ENCODE measurements at places on chromosomes 6 and 20.

GRCh38 chr6:80376411-80376810 is 269.9 kb downstream of the BCKDHB start:
- DNase-seq = no peak

DNA sequence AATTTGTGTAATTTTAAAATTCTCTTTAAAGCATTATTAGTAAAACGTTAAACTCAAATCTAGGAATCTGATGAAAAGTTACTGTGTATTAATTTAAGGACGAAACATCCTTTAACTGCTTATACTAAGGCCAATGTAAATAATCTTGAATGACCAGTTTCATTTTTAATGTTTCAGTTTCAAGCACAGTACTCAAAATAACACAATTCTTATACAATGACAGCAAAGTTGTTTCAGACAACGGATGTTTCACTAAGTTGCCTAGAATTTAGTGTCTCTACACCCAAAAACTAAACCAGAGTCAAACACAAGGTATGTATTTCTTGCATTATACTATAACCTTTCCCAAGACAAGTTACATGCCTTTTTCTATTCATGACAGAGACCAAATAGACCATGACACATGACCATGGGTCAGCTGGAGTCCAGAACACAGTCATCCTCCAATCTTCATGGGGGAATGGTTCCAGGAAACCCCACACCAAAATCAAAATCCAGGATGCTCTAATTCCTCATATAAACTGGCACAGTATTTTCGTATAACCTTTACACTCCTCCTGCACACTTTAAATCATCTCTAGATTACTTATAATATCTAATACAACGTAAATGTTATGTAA is 7.7 kb downstream of the PHIP start:
- DNase-seq = no peak

DNA sequence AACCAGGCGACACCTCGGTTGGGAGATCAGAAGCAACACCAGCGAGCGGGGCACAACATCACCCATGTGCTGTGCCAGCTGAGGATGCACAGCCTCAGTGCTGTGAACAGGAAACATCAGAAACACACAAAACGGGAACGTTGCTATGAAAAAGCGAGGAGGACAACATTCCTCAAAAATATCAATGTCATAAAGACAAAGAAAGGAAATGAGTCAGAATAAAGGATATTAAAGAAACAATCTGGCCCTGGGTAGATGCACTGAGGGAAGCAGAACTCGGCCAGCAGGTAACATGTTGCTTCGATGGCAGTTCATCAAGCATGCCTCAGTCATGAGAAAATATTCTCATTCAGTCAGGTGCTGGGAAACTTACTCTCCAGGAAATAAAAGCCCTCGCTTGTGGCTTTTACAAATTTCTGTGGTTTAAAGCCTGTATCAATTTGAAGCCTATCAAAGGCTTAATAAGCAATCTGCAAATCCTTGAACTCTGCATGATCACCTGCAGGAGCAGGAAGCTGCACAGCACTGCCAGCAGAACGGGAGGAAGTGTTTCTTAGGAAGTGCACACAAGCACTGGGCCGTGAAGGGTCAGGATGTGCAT is 77.5 kb downstream of the GINS1 start:
- peak; percentile 64 for DNase-seq

GRCh38 chr6:34020807-34021553 is 124.9 kb downstream of the GRM4 start:
- no peak for DNase-seq

GRCh38 chr20:39875492-39876110 is 813.4 kb downstream of the MAFB start:
- no peak for DNase-seq

- peak; percentile 10 for DNase-seq
Observed at GRCh38 chr6:137094411-137095008, 49.7 kb upstream of the IL20RA start.

- no peak for DNase-seq
Observed at GRCh38 chr20:5586720-5587119, 163.5 kb upstream of the SHLD1 start.

DNA sequence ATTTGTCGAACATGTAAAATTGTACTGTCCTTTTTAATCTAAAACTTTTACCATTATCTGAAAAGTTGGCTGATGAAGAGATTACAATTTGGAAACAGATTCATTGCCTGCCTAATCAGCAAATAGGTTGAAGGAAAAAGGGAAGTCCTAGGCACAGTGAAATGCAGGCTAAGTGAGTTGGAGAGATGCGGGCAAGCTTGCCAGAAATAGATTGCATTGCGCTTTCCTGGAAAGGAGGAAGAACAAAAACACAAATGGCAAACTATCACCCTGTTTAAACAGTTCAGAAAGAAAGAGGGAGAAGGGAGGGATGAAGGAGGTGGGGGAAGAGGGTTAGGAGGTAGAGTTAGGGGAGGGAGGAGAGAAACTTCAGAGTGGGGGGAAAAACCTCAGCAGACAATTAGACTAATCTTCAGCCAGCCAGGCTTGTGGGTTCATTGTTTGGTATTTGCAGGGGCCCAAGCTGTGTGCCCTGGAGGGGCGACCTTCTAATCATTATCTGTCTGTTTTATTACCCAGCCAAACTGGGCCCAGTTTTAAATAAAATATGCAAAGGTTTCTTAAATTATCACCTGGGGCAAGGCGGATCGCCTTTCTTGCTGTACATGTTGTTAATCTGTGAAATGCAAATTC is 465.2 kb downstream of the TFAP2B start:
- DNase-seq = no peak

- DNase-seq = no peak
Observed at GRCh38 chr20:17666481-17666880, 15.6 kb downstream of the RRBP1 start.

DNA sequence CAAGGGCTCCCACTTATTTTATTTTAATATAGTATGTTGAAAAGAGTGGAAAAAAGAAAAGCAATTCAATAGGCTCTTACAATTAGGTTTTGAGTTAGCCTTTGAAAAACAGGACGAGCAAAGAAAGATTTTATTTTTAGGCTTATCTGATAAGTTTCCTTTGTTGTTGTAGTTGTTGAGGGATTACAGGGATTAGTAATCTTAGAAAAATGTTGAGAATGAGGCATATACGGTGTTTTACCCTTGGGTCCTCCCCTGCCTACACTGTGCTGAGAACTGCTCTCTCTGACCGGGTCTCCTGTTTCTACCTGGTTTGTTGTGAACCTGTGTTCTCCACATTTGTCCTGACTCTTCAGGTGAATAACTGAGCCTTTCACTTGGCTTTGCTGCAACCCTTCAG is 16.7 kb downstream of the TRAPPC3L start:
- DNase-seq = no peak

- DNase-seq = no peak
Observed at GRCh38 chr20:63968928-63969760, 586 bp downstream of the ZNF512B start.

GRCh38 chr6:19934996-19935591 is 97.9 kb downstream of the ID4 start:
- DNase-seq = no peak

DNA sequence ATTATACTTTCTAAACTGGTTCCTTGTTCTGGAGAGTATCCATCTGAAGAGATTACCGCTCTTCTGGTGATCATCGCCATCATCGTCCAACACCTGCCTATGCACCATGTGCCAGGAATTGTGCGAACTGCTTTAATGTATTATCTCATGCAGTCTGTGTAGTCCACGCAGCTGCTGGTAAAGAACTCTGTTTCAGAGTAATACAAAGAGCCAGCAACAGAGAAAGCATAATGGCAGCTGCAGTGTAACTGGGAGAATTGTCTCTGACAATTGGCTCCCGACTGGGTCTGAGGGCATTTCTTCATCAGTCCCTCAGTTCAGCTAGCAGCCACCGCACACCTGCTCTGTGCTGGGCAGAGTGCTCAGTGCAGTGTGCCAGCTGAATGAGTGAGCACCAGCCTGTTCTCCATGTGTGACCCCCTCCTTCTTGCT is 383.4 kb downstream of the GRIK2 start:
- DNase-seq = peak; percentile 26

DNA sequence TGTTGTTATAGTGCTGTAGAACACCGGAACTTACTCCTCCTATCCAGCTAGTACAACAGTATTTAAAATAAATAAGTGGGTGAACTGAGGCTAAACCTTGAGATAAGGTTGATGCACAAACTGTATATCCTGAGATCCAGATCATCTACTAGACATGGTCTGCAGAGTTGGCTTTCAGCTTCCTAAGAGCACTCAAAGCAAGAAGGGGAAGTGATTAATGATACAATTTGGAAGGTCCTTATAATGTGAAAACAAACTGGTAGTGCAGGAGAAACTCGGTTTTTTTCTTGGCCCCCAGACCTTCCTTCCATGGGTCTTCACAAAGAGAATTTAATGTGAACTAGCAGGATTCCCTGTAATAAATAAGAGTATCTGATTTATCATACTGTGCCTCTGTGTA is 27.4 kb upstream of the RREB1 start:
- DNase-seq = no peak

GRCh38 chr20:48608756-48609155 is 219.0 kb downstream of the PREX1 start:
- DNase-seq = no peak

GRCh38 chr6:80535914-80536565 is 429.6 kb downstream of the BCKDHB start:
- no peak for DNase-seq

DNA sequence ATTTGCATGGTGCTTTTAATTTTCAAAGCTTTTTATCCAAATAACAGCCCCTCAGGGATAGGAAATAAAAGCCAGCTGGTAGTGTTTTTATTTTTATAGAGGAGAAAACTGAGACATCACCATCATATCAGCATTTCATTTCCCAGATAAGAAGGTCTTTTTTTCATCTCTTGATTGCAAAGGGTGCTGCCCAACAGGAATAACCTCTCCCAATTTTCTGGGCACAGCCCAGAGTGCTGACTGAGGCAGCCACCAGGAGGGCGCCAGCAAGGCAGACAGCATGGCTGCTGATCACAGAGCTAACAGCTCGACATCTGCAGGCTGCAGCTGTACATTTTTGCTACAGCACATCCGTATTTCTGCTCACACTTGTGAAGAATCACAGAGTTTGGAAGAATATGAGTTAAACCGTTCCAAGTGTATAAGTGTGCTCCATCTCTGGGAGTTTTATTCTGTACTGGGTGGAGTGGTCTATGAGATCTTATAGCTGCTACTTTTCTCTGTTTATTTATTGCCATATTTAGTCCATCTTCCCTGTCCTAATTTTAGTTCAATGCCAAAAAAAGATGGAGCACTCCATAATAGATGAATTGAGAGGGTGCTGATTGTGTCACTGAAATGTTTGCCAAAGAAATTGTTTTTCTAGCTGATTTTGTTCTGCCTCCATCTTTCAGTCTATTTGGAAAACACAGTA is 85.5 kb upstream of the C20orf144 start:
- no peak for DNase-seq

DNA sequence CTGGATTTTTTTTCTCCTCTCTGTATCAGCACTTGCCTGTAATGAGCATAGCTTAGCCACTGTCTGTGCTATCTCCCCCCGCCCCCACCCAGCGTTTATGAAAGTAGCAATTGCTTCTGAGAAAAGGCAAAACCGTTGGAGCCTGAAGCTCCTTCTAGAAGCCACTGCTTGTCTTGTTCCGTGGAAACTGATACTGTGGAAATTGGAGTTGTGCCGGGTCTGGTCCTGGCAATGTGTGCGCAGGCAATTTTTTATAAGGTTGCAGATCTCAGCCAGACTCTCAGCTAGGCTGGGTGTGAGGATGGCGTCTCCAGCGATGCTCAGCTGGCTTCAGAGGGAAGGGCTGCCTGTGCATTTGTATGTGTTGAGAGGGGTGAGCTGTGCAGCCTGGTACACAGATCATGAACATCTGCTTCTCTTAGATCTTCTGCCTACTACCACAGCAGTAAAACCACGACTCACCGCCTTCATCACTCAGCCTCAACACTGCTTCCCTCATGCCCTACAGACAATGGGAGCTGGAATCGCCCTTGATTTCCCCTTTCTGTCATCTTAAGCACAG is 72.4 kb upstream of the GTSF1L start:
- peak; percentile 50 for DNase-seq

GRCh38 chr20:61723529-61724257 is 342.0 kb downstream of the TAF4 start:
- no peak for DNase-seq

- no peak for DNase-seq
Observed at GRCh38 chr20:54589402-54590030, 114.1 kb downstream of the DOK5 start.

- no peak for DNase-seq
Observed at GRCh38 chr6:37280162-37280887, 22.4 kb upstream of the TMEM217 start.

DNA sequence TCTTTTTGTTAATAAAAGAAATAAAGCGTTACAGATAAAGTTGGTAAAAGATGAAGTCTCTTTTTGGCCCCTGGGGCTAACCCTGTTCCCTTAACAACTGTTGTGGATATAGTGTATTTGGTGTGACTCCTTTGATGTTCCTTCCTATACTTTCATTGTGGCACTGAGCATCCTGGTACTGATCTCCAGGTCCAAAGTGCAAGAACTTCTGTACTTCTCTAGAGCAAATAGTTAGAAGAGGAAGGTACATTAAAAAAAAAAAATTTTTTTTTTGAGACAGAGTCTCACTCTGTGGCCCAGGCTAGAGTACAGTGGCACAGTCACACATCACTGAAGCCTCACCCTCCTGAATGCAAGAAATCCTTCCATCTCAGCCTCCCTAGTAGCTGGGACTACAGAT is 6.2 kb downstream of the POFUT1 start:
- DNase-seq = no peak

DNA sequence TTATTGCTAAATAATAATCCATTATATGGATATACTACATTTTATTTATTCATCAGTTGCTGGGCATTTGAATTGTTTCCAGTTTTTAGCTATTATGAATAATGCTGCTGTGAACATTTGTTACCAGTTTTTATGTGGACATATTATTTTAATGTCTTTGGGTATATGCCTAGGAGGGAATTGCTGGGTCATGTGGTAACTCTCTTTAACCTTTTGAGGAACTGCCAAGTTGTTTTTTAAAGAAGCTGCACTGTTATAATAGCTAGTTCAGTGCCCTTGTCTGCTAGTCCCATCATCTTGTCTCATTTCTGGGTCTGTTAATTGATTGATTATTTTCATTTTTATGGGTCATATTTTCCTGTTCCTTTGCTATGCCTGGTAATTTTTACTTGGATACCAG is 56.3 kb downstream of the FOXO3 start:
- no peak for DNase-seq

DNA sequence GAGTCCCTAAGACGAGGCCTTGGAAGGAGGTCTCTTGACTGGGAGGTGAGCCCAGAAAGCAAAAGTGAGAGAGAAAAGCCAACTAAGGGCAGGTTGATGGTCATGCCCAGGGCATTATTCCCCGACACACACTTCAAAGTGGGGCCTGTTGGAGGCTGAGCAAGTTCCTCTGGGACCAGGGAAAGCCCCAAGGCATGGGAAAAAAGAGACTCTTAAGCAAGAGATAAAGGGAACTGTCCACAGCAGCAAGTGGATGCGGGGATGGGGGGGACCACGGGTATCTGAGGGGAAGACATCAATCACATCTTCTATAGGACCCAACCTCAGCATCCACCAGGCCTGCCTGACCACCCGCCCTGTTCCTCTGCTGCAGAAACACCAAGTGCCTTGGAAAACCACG is 119.9 kb upstream of the MAFB start:
- no peak for DNase-seq

GRCh38 chr20:58449681-58450221 is 60.7 kb downstream of the VAPB start:
- DNase-seq = peak; percentile 8

- DNase-seq = no peak
Observed at GRCh38 chr20:63327231-63327745, 33.9 kb downstream of the CHRNA4 start.

GRCh38 chr6:153034139-153034538 is 31.6 kb upstream of the MTRF1L start:
- no peak for DNase-seq

- DNase-seq = no peak
Observed at GRCh38 chr20:52193133-52193532, 1.6 kb upstream of the ZFP64 start.

- peak; percentile 77 for DNase-seq
Observed at GRCh38 chr6:27795697-27796494, 116.3 kb downstream of the OR2B2 start.
